ENCODE measurements at places on chromosomes 13 and 19.

- no peak for DNase-seq
Measured at GRCh38 chr19:582497-583197, 7.0 kb upstream of the HCN2 start.

DNA sequence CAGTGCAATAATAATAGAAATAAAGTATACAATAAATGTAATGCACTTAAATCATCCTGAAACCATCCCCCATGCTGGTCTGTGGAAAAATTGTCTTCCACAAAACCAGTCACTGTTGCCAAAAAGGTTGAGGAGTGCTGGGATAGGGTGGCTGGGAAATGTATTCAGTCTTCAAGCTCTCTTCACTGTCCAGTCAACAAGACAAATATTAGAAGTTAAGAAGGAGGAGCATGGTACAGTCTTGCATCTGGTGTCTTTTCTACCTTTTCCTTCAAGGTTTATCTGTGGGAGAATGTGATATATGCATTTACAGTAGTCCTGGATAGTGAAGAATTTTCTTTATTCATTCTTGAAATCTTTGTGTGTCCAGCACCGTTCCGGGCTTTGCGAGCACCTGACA lies 203.4 kb downstream of the GPC5 start:
- no peak for DNase-seq

GRCh38 chr19:41971363-41971762 lies 12.2 kb upstream of the RABAC1 start:
- no peak for DNase-seq

GRCh38 chr13:110869231-110869804 lies 45.6 kb downstream of the ANKRD10 start:
- DNase-seq: no peak

GRCh38 chr19:1425102-1425837 lies 12.9 kb upstream of the RPS15 start:
- no peak for DNase-seq

- DNase-seq: no peak
Measured at GRCh38 chr13:101714195-101714594, 261.7 kb downstream of the ITGBL1 start.

GRCh38 chr13:99690426-99691174 lies 189.3 kb downstream of the TM9SF2 start:
- DNase-seq: no peak

- DNase-seq: no peak
Measured at GRCh38 chr19:40517248-40517647, 50.4 kb downstream of the SPTBN4 start.
